ENCODE measurements at places on chromosomes 5 and 9. TPM values are rescaled to one million over a fixed set of nuclear protein-coding genes. Genes with fewer than 3 reads are reported as not detected.

The PIP5KL1 gene
- 3.3 TPM for polyA plus RNA-seq

The PAPPA gene
- 0.67 TPM for polyA plus RNA-seq

The MAPK9 gene
- 32.2 TPM for polyA plus RNA-seq

The CDKN2A gene
- not detected for polyA plus RNA-seq

The SNCAIP gene
- 5.7 TPM for polyA plus RNA-seq

The ZNF658 gene
- polyA plus RNA-seq: 2.6 TPM

The FAXDC2 gene
- polyA plus RNA-seq: 17.8 TPM

The CBY3 gene
- 0.61 TPM for polyA plus RNA-seq

The TLR4 gene
- polyA plus RNA-seq: 6.2 TPM

The PCDH12 gene
- polyA plus RNA-seq: 16.9 TPM

The ADAMTSL1 gene
- 20.7 TPM for polyA plus RNA-seq
